ENCODE measurements at places on chromosomes 2 and 18. TPM values are rescaled to one million over a fixed set of nuclear protein-coding genes. Genes with fewer than 3 reads are reported as not detected.

- no peak for DNase-seq
Observed at GRCh38 chr2:133811409-133812125, 243.3 kb upstream of the NCKAP5 start.

GRCh38 chr2:58865436-58865835 is 624.3 kb upstream of the FANCL start:
- DNase-seq = no peak

- DNase-seq = no peak
Observed at GRCh38 chr2:63763391-63763941, 78.2 kb upstream of the UGP2 start.

DNA sequence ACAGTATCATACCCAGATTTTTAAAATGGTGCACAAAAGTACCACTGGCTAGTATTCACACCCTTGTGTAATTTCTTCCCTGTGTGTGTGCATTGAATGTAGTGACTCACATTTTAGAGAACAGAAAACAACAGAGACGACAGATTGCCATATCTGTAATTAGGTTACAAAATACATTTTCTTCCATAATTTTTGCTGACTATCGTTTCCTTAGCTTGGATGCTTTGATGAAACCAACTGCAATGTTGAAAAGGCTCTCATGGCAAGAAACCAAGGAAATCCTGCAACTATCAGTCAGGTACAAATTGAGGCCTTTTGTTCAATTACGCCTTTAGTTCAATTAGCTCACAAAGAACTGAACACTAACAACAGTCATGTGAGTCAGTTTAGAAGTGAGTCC is 484.4 kb downstream of the ZNF804A start:
- DNase-seq = no peak

GRCh38 chr2:73911548-73912208 is 15.0 kb upstream of the DGUOK start:
- no peak for DNase-seq

GRCh38 chr2:216362730-216363129 is 9.6 kb downstream of the MARCHF4 start:
- DNase-seq = peak; percentile 41

- DNase-seq = no peak
Observed at GRCh38 chr2:226767056-226767813, 32.4 kb downstream of the IRS1 start.

DNA sequence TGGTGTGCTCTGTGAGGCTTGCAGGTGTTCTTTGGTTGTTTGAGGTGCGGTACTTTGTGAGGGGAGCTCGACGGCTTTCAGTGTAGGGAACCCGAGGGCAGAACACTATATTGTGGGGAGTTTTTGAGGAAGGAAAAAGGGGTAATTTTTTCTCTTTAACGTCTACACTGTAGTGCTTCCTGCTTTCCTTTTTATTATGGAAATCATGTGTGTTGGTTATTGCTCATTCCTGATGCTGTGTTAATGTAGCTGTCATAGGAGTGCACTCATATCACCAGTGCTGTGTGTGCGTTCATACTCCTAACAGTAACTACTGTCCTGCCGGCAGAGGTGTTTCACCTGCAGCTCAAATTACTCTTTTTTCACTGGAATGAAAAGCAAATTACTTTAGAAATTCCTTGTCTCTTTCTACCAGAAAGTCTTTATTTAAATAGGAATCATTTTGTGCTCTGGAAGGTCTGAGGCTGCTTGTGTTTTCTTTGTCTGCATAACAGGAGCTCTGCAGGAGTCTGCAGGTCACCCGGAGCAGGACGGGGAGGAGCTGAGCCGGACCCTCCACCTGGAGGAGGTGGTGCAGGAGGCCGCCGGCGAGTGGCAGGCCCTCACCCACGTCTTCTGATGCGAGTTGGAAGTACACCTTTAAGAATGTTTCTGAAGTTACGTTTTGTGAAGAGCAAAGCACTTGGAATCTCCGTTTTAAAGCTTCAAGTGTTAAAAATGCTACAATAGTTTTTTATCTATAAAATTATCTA is 145.5 kb downstream of the ZNF236 start:
- DNase-seq = no peak

DNA sequence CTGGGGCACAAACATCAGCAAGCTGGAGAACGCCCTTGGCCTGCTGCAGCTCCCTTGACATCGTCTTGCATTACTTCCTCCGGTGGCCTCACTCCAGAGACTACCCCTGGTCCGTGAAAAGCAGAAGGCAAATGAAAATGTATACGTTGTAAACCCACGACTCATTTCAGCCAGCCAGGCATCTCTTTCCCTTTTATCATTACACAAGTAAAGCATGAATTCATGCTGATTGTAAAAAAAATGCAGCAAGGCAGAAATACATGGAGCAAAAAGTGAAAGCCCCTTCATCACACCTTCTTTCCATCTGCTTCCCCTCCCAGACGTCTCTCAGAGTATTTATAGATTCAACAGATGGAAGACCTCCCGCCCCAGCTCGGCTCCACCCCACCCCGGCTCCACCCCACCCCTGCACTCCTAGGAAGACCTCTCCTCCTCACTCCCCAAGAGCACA is 41.6 kb upstream of the RALBP1 start:
- no peak for DNase-seq

DNA sequence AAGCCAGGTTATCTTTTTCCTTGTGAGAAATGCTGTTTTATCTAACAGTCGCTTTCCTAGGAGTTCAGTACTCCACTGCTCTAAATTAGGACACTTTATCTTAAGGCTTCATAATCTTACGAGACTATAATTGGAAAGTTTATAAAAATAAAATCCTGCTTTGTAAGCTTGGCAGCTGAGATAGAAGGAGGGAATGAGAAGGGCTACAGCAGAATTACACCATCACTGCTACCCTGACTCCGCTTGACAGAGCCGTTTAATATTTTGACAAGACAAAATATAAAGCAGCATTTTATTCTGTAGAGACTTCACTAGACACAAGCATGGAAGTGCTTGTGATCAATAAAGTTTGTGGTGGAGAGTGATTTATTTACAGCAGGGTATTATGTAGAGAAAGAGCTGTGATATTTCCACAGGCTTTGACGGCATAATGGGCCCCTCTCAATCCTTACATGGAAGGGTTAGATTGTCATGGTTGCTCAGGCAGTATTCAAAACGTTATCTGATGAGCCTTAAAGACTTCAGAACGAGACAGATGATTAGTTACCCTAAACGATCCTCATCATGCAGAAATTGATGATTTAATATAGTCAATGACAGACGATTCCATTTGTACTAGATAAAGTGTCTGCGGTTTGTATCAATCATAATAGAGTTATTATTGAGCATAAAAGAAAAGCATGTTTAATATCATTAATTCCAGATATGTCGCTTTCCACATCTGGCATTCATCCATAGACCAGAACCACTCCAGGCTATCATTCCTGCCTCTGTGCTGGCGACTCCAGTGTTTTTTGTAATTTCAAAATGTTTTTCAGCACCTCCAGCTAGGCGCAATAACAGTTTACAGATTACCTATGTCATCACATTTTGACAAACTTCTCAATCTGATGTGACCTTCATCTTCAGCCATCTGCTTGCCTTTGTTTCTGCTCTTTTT is 242.2 kb downstream of the FIGN start:
- no peak for DNase-seq

- peak; percentile 71 for DNase-seq
Observed at GRCh38 chr2:69893684-69894551, at the start of gene SNRNP27. Gene SNRNP27 (plus strand): TSS chr2:69893956. CDS start chr2:69893985, 29 bp downstream.

DNA sequence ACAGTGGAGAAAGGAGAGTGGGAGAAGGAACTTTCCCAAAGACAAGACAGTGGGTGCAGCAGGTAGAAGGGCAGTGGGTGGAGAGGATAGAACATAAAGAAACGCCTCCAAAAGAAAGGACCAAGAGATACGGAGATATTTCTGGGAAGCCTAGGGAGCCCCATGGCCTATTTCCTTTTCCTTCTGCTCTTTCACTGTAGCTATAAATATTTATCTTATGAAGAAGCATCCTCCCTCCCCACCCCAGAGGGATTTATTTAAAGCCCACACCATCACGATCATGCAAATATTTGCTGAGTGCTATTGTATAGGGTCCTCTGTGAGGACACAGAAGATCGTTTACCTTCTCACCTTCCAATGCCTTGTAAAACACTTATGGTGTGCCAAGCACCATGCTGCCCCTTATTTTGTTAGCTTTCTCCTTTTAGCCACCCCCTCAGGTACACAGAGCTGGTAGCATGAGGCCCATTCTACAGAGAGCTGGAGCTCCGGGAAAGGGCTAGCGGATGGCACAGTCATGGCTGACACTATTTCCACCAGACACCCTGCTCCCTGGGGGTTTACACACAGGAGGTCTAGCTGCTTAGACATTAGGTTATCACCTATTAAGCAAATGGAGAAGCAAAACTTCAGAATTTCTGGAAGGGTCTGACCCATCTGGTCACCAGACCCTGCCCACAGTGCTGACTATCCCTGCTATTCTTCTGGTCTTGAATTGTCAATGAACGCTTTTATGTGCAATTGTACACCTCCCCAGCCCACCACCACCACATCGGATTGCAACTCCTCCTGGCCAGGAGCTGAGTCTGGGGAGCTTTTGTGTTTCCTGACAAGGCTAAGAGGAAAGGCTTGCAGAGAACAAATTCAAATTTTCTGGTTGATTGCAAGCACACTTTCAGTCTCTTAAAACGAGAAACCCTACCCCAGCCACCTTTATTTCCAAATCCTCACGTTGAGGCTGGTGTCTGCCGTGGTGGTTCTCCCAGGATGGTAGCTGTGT is 91.8 kb upstream of the KLF7 start:
- DNase-seq = no peak

DNA sequence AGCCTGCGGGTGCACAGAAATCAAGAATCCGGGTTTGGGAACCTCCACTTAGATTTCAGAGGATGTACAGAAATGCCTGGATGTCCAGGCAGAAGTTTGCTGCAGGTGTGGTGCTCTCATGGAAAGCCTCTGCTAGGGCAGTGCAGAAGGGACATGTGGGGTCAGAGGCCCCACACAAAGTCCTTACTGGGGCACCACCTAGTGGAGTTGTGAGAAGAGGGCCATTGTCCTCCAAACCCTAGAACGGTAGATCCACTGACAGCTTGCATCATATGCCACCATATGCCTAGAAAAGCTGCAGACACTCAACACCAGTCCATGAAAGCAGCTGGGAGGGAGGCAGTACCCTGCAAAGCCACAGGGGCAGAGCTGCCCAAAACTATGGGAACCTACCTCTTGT is 833.0 kb downstream of the TMEM182 start:
- no peak for DNase-seq

DNA sequence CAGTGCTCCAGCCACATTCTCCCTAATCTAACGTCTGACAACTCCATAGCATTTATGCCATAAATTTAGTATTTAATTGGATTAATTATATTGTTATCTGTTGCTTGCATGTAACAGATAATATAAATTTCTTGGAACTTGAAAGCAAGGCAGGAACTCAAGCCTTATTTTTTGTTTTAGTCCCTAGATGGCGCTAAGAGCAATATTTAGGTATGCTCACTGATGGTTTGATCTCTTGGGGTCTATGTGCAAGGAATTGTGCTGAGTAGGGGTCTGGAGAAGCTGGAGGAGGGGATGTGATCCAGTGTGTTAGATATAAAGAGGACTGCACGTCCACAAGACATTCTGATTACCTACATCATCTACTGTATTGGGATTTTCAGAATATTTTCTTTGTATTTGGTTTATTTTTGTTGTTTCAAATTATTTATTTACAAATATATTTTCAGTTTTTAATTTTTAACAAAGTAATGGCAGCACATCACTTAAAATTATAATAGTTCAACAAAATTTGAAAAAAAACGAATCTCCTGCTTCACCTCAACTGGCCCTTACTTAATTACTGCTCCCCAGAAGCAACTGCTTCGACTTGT is 32.8 kb downstream of the KATNAL2 start:
- DNase-seq = no peak

DNA sequence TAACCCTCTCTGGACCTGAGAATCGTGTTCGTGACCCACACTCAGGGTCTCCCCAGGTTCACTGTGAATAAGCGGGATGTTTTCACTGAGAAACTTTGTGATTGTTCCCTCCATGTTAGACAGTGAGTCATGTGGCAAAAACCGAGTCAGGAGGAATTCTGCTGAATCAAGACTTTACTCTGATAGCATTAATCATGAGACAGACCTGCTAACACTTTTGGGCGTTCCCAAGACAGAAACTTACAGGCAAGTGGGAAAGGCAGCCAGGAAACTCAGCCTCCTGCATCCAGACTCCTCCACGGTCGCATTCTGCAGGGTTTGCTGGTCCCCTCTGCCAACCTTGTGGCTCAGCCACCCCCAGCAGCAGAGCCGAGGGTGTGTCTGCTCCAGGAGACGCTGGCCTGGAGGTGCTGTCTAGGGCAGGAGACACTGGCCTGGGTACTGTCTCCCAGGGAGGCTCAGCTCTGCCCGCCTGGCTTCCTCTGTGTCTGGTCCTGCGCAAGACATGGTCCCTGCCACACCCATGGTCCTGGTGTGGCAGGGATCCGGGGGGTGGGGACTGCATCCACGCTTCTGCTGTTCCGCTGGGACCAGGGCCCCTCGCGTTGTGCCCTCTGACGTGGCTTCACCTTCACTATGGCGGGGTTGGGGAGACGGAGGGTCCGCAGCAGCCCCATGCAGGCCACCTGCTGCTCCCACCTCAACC is 177.4 kb downstream of the TWIST2 start:
- peak; percentile 68 for DNase-seq

DNA sequence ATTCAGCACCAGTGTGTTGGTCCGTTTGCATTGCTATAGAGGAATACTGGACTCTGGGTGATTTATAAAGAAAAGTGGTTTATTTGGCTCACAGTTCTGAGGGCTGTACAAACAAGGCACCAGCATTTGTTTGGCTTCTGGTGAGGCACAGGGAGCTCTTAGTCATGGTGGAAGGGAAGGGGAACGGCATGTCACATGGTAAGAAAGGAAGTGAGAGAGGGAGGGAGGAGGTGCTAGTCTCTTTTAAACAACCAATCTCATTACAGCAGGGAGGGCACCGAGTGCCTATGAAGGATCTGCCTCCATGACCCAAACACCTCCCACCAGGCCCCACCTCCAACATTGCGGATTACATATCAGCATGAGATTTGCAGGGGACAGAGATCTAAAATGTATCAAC is 143.9 kb upstream of the DLX2 start:
- DNase-seq = no peak

DNA sequence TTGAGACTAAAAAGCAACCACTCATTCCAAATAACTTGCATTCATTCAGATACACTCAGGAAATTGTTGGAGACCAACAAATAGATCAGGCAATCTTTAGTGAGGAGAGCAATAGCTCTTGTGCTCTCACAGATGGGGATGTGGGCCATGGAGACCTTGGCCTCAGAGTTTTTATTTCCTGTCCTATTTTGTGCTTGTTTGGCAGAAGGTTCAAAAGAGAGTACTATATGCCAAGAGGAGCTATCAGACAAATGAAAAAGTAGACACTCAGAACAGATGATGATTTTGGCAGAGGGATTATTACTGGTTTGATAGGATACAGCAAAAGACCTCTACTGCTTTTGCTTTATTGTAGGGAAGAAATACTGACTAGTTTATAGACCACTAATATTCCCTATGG is 230.2 kb downstream of the KCNE4 start:
- no peak for DNase-seq

GRCh38 chr18:3903337-3903736 is 453.4 kb downstream of the TGIF1 start:
- peak; percentile 90 for DNase-seq

Gene LRRC30
- not detected for total RNA-seq

Gene C1GALT1C1L
- total RNA-seq = not detected

Gene SAG
- total RNA-seq = not detected

Gene OR6B2
- not detected for total RNA-seq

Gene TMBIM1
- 172 TPM for total RNA-seq

Measured in HFFc6 (cell line).